Activated CD4-positive, alpha-beta T cell treated with anti-CD3 and anti-CD28 coated beads, Interleukin-2, amount 50 U/mL, for 16 hours (primary cell): ENCODE measurements at places on chromosomes 11 and 22.
A peak's percentile ranks its signal among the peaks of the same experiment; 100 is the strongest.

GRCh38 chr11:111836162-111836561, 35.2 kb downstream of the ALG9 start:
- DNase-seq, result no peak

GRCh38 chr11:93498641-93499040, 44.5 kb downstream of the SMCO4 start:
- no peak for DNase-seq

- no peak for DNase-seq
Measured at GRCh38 chr22:19120829-19121630, 1.2 kb downstream of the DGCR2 start.

DNA sequence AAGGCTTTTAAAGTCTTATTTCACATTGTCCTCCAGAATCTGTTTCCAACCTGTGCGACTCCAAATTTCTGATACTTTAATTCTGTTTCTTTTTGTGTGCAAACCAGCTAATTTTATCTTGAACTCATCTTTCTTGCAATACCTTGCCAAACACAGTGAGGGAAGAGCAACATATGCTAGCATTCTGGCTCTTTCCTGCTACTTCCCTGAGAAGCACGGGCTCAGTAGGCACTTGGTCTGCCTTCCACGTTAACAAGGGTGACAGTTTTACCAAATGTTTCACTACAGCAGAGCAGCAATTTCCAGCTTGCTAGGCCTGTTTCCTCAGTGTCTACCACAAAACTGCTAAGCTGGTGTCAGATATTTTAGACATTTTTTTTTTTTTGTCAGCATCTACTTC, 405.8 kb downstream of the NTM start:
- no peak for DNase-seq

GRCh38 chr22:42184852-42185251, 54.2 kb upstream of the CYP2D6 start:
- DNase-seq, result peak; percentile 29

DNA sequence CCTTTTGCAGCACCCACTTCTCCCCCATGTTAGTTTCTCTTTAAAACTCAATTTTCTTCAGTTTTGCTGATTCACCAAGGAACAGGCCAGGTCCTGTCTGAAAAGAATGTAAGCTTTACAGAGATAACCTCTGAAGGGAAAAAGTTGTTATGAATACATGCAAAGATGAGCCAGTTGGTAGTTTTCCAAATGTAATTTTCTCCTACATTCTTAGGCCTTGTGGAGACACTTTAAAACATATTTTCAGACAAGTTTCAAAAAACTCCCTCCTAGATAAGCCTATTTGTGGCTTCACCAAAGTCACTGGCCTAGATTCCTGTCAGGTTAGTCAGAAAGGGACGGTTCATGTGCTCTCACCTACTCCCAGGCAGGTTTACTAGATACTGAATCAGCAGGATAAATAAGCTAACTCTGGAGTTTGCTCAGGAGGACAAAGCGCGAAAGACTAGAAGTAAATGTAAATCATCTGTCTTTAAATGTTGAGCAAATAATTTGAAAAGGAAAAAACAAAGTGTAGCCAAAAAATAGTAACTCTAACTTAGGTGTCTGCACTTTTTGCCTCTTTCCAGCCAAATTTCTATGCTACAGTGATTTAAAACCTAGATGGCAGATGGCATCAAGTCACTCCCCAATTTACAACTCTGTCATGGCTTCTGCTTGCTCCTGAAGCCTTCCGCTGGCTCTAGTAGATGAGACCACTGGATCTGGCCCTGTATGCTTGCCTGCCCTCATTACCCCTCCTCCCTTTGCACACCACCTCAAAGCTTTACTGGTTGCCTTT, 4.9 kb upstream of the ATP6V1E1 start:
- no peak for DNase-seq

DNA sequence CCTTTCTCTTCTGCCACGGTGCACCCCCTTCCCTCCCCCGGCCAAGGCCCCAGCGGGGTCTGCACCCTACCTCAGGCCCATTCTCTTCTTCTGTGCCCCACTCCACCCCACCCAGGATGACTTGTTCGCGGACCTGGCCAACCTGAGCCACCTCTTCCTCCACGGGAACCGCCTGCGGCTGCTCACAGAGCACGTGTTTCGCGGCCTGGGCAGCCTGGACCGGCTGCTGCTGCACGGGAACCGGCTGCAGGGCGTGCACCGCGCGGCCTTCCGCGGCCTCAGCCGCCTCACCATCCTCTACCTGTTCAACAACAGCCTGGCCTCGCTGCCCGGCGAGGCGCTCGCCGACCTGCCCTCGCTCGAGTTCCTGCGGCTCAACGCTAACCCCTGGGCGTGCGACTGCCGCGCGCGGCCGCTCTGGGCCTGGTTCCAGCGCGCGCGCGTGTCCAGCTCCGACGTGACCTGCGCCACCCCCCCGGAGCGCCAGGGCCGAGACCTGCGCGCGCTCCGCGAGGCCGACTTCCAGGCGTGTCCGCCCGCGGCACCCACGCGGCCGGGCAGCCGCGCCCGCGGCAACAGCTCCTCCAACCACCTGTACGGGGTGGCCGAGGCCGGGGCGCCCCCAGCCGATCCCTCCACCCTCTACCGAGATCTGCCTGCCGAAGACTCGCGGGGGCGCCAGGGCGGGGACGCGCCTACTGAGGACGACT, 15.9 kb downstream of the RTN4RL2 start:
- no peak for DNase-seq

- peak; percentile 79 for DNase-seq
Measured at GRCh38 chr22:46798366-46799350, 36.2 kb downstream of the TBC1D22A start.

- DNase-seq, result no peak
Measured at GRCh38 chr22:45304971-45305370, 4.8 kb upstream of the FAM118A start.

GRCh38 chr11:78171951-78172350, 16.5 kb downstream of the KCTD21 start:
- no peak for DNase-seq

DNA sequence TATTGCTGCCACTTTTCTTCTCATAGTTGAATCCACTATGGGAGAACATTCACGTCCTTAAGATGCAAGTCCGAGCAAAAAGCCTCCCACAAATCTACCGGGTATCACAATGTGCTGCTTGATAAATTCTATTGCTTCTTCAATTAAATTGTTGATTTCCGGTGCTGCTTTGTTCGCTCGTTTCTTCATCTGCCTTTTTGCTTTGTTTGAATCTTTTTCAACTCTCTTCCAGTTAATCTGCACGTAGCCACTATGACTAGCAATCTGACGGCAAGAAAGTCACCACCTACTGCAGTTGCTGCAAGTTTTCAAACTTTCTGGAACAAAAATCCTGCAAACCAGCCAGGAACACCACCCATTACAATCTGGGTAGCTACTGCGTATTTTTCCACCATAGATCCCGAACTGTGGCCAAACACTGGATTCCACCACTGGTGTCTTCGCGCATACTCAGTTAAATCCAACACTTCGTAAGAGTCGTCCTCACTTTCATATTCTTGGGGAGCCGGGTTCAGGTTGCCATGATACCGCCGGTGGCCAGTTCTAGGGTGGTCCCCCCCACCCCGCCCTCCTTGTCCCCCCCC, 59.1 kb downstream of the CLMP start:
- no peak for DNase-seq

- no peak for DNase-seq
Measured at GRCh38 chr11:111097191-111097590, 148.3 kb upstream of the POU2AF2 start.

DNA sequence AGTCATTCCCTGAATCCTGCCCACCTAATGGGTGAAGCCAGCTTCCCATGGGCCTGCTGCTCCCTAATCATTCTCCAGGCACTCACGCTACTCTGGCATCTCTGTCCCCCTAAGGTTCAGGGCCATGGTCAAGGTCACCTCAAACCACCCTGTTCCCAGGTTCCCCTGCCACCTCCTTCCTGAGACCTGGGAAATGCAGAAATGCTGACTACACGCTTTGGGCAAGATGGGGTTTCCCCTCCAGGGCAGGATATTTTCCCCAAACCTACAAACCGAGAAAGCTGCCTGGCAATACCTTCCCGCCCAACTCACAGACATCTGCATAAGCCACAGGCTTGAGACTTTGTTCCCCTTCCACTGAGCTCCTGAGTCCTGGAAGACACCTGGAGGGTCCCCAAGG, 97.6 kb downstream of the FEZ1 start:
- no peak for DNase-seq

- DNase-seq, result no peak
Measured at GRCh38 chr11:121536126-121536525, 83.4 kb upstream of the SORL1-AS1 start.

DNA sequence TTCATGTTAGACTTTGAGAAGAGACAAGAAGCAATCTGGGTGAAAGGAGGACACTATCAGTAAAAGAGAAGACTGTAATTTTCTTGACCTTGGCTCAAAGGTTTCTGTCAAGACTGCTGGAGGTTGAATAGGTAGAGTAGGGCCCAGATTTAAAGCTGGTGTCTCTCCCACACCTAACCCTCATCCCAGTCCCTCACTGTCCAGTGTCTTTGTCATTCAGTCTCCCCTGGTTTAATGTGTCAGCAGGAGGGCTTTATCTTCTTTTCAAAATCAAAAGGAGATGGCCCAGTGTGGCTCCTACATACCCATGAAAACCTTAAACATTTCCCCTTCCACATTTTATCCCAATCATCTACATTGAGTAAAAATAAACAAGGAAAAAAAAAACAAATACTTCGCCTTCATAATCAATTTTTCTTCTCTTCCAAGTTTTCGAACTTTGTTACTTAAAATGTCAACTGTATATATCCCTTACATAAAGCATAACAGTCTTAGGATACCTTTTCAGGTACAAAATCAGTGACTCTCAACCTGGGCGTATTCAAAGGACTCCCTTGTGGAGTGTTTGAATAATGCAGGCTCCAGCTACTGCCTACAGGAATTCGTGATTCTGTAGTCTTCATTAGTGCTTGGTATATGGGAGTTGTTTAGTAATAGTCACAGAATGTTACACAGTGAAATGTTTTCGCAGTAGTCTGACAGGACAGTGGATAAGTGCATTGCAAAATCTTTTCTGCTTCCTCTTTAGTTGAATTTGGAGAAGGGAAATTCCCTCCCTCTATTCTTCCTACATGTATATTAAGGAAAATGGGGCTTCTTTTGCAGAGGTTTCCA, 87.2 kb downstream of the FAT3 start:
- no peak for DNase-seq

GRCh38 chr11:65431451-65432099, 9.0 kb downstream of the NEAT1 start:
- peak; percentile 58 for DNase-seq

DNA sequence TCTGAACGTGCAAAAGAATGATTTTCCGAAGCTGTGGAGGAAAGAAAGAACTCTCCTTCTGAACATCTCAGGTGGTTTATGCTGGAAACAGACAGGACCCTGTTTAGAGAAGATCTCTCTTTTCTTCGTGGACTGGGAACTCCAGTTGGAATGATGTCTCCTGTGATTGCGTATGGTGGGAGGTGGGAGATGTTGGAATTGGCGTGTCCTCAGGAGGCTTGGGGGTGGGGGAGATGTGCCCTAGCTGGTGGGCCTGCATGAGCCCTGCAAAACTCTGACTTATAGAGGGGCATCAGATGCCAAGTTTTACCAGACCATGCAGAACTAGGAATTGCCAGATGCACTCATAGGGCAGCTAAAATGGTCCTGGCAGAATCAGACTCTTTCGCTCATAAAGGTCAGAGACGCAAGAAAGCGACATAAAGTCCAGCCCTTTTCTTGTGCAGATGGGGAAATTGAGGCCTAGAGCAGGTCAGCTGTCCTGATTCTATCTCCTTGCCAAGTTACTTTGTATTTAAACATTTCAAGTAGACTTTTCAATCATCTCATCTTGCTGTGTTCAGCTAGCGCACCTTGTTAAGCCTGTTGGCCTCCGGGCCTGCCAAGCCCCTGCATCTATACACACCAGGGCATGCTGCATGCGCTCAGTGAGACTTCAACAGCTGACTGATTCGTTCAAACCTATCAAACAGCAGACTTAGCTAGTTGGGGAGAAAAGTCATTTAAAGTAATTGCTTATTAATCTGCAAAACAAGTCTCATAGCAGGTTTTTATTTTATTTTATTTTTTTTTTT, 34.2 kb upstream of the EHF start:
- DNase-seq, result no peak

- DNase-seq, result no peak
Measured at GRCh38 chr22:42258126-42258525, 12.3 kb downstream of the TCF20 start.

GRCh38 chr11:76459299-76459698, 14.5 kb downstream of the EMSY start:
- DNase-seq, result no peak

DNA sequence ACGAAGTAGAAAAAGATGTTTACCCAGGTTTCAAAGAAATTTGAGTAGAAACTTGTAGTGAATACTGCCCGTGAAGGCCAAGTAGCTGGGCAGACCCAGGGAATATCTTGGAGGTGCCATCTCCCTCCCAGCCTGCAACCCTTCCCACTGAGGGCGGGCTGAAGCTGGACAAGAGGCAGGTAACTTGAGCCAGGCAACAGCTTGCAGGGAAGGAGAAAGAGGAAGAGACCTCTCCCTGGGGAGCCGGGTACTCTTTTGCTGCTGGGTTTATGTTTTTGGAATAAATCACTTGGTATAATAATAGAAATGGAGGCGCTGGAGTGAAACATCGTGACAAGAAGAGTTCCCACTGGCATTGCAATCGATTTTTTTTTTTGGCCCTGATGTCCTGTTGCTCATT, 49.4 kb upstream of the JAM3 start:
- no peak for DNase-seq

GRCh38 chr22:24441406-24442351, 14.3 kb downstream of the ADORA2A start:
- DNase-seq, result no peak
